ENCODE measurements at places on chromosomes 2 and 18.

- no peak for DNase-seq
Measured at GRCh38 chr2:150211164-150211631, 276.3 kb downstream of the RND3 start.

GRCh38 chr2:938181-939005, 12.3 kb upstream of the SNTG2 start:
- DNase-seq, result no peak

- DNase-seq, result no peak
Measured at GRCh38 chr18:41436772-41437171, 518.3 kb upstream of the PIK3C3 start.

DNA sequence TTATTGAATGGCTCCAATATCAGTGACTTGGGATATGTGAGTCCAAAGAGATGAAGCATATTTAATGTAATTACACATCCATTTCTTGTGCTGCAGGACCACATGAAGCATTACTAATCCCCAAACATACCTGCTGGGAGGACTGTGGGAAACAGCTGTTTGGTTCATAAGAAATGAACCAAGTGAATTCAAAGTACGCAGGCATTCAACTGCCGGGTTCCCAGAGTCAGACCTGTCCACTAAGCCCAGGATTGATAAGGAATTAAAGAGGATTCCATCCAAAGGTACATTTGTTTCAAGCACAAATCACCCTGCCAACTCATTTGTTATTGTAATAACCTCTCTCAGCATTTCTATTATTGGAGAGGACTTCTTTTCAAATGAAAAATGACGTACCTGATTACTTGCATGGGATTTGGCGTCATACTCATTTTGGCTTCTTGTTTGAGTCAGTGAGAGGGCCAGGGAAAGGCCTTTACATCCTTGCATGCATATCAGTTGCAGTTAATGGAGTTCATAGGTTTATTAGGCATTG, 230.7 kb downstream of the TXNL1 start:
- no peak for DNase-seq

DNA sequence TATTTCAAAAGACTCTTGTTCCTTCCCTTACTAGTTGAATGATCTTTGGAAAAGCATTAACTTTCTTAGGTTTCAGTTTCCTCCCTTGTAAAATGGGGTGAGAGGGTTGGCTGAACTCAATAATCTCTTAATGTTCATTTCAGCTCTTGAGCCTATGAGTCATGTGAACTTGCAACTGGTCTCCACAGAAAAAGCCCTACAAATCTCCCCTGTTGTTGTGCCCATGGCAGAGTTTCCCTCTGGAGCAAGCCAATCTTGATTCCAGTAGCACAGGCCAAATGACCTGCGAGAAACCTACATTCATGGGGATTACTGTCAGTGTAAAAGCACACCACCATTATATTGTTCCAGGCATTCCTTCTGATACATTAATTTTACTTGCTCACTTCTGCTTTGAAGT, 388.9 kb downstream of the ALK start:
- DNase-seq, result no peak

DNA sequence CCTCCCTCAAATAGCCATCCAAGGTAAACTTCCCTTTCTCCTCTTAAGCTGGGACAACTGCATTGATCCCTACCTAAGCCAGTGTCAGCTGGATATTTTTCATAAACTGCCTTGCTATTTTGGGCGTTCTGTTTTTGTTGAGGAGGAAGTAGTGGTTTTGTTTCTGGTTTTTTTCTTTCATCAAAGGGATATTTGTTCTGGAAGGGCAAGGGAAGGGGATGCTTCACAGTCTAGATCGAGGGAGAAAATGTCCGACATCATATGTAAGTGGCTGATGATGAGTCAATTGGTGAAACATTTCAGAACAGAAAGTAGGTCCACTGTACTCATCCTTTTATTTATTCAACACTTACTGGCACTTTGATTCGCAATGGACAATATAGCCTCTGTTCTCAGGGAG, 31.0 kb downstream of the TANC1 start:
- DNase-seq, result no peak

DNA sequence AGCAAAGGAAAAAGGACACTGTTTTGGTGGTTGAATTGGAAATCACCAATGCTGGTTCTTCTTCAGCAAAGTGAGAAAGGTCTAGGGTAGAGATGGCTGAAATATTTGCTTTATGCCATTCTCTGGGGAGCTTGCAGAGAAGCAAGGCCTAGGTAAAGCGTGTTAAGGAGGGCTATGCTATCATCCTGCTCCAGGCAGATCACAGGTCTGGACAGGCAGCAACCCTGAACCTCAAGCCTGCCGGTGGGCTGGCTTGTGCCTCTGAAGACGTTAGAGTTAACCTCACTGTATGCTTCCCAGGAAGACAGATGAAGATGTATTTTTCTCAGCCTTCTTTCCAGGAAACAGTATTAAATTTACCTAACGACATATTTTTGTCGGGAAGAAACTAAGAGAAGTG, 138.5 kb upstream of the LYPD6 start:
- DNase-seq, result no peak

GRCh38 chr2:48905696-48906095, 150.2 kb upstream of the LHCGR start:
- no peak for DNase-seq

DNA sequence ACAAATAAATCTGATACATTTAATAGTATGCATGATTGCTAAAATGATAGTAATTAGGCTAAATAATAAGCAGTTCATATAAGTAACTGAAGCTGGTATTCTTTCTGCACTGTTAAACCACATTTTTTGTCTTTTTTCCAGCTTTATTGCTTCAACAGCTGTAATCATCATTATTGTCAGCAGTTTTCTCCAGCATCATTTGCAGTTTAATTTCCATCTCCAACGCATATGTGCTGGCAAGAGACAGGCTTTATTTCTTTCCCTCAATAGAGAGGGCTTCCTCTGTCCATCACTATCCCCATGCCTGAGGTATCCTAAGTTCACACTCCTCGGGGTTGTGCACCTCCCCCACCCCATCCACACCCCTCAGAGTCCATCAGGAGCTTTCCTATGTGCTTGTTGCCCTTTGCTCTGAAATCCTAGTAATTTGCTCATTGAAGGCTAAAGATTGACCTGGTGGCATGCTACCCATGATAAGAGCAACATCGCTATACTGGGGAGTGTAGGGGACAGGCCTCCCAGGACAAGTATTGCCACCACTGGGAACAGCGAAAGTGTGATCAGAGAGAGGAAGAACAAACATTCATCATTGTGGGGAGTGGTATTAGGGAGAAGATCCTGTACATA, 37.1 kb downstream of the B4GALT6 start:
- DNase-seq, result no peak

DNA sequence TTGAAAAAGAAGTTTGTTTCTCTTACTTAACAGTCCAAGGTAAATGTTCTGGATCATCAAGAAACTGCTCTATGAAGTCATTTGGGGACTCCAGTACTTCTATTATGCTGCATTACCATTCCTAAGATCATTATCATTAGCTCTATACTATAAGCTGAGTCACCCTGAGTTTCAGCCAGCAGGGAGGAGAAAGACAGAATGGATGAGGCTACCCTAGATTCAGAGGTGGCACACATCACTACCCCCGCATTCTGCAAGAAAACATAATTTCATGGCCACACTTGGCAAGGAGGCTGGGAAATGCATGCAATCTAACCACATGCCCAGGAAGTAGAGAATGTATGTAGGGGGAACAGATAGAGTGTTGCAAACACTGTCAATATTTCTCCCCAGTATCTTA, 16.6 kb upstream of the LNPK start:
- DNase-seq, result no peak

DNA sequence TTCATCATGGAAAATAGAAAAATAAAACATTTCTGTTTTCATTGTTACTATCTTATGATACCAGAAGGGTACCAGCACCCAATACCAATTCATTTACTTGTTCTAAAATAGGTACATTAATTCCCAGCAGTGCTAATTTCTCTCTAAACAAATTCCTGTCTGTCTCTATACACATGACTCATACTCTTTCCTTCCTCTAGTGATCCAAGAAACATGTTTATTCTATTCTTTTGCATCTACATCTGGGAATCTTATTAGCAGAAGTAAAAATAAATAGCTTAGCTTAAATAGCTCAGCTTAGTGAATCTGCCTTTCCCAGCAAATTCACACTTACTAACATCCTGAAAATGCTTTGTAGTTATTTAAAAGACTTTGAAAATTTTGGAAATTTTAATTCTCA, 84.5 kb upstream of the MAPRE2 start:
- peak; percentile 22 for DNase-seq

GRCh38 chr2:26462511-26463243, 15.2 kb downstream of the OTOF start:
- peak; percentile 35 for DNase-seq
